ENCODE measurements at places on chromosomes 3 and 15.
A peak's percentile ranks its signal among the peaks of the same experiment; 100 is the strongest.

DNA sequence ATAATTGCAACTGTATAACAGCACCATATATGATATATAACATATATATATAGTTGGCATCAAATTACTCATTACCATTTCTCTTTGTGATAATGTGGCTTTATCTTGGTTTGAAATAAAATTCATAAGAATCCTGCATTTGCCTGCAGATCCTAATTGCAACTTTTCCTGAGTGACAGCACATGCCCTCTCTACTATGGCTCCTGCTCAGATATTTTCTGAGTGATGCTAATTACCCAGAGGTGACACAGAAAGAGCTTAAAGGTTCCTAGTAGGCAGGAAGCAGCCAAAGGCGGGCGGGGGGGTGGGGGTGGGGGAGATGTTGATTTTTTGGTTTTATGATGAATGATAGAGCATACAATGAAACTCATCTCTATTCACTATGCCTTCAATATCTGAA, 370.6 kb downstream of the MFSD1 start:
- no peak for DNase-seq

GRCh38 chr3:136836511-136837156, 17.7 kb downstream of the SLC35G2 start:
- no peak for DNase-seq

DNA sequence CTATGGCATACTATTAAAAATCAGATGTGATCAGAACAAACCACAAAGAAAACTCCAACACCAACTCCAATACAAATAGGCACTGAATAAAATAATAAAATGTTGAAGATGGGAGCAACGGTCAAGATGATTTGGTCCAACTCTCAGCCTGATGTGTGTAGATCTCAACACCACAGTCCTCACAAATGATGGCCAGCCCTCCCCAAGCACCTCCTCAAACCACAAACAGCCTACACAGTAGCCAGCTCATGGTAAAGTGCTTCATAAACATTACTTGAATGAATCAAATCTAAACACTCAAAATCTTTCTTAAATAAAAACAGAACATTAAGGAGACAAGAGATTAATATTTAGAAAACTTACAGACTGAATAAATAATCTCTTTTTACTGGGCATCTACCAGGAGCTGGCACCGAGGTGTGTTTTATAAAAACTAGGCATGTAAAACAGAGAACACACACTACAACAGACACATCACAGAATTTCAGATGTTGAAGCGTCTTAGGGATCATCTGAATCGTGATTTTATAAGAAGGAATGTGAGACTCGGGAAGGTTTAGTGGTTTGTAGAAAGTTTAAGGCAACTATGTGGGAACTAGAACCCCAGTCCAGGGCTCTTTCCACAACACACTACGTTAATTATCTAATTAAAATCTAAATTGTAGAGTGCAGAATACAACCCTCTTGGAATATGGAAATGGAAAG, 102.4 kb downstream of the MYLK start:
- peak; percentile 39 for DNase-seq

DNA sequence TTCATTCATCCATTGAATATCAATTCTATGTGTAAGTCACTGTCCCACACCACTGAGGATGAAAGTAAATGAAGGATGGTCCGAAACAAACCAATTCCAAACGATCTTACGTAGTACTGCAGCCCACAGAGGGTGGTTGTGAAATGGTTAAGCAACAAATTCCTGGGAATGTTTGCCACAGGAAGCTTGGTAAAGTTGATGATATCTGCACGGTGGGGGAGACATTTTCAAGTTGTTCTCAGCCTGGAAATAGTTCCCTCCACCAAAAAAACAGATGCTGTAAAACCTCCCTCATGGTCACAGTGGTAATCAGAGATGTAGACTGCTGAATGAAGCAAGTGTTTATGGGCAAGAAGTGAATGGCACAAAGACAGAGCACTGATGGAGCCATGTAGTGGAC, 35.9 kb upstream of the BNC1 start:
- peak; percentile 85 for DNase-seq

- DNase-seq, result no peak
Observed at GRCh38 chr15:96058103-96058851, 272.2 kb upstream of the NR2F2 start.

- no peak for DNase-seq
Observed at GRCh38 chr15:64029110-64029509, 17.2 kb downstream of the DAPK2 start.

GRCh38 chr3:16945330-16945729, 60.6 kb downstream of the PLCL2 start:
- DNase-seq, result peak; percentile 9

GRCh38 chr3:190362258-190362657, 25.7 kb upstream of the CLDN16 start:
- no peak for DNase-seq

Data from AG10803 (cell line).